Umbilical cord (tissue), 2 donors: ENCODE measurements at places on chromosomes 13 and 19.

GRCh38 chr13:48001114-48001881, at the start of gene SUCLA2:
Gene SUCLA2 (minus strand): TSS chr13:48001273. CDS start chr13:48001269, 4 bp downstream.
- peak; percentile 94 for DNase-seq

GRCh38 chr13:99489028-99489427, 12.2 kb upstream of the TM9SF2 start:
- DNase-seq = no peak

GRCh38 chr13:29508876-29509252, 86.6 kb downstream of the SLC7A1 start:
- DNase-seq = no peak

- no peak for DNase-seq
These were observed 13.1 kb upstream of the OR1M1 start for GRCh38 chr19:9073806-9074205.

DNA sequence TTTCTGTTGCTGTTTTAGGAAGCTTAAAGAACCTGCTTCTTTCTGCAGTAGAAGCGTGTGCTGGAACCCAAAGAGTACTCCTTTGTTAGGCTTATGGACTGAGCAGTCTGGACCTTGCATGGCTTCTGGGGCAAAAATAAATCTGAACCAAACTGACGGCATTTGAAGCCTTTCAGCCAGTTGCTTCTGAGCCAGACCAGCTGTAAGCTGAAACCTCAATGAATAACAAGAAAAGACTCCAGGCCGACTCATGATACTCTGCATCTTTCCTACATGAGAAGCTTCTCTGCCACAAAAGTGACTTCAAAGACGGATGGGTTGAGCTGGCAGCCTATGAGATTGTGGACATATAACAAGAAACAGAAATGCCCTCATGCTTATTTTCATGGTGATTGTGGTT, 103.1 kb downstream of the TNFRSF19 start:
- peak; percentile 95 for DNase-seq

GRCh38 chr19:41495589-41495988, 52.6 kb downstream of the ERICH4 start:
- DNase-seq = no peak

DNA sequence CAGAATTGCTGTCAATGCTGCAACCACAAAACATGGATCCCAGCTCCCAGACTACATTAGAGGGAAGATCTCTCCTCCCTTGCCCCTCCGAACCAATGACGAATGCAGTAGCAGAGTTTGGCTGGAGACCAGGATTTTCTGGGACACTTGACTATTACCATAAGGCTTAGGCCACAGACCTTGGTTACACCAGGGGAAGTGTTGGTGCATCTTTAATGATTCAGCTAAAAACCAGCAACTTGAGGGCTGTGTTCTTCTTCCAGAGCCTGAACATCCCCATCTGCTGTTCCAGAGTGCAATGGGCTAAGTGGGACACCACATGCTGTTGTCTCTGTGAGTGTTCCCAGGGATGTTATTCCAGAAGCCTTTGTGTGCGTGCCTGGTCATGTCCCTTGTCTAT, 528.2 kb downstream of the LMO7 start:
- no peak for DNase-seq

GRCh38 chr19:29445246-29445645, 80.5 kb upstream of the VSTM2B start:
- no peak for DNase-seq

GRCh38 chr13:88592105-88592504, 920.9 kb downstream of the SLITRK5 start:
- no peak for DNase-seq

DNA sequence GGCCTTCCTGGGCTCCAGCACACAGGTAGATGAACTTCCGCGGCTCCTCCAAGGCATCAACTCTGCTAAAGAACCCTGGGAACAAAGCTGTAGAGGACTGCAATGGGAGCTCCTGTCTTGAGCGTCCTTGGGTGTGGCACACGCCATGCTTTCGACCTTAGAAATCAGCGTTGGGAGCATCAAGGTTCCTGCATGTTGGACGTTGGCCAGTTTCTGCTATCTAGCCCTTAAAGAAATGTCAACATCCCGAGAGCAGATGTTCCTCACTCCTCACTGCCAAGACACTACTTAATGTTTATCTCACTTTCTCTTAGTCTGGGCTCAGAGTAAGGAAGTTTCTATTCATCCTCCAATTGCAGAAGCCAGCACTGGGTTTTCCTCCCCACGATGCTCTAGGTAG, 70.6 kb upstream of the MEDAG start:
- DNase-seq = peak; percentile 91

- DNase-seq = no peak
These were observed 884.2 kb downstream of the PCDH9 start for GRCh38 chr13:66345971-66346370.
